Right atrium auricular region (tissue), 2 donors: ENCODE measurements at places on chromosomes 3 and 15. TPM values are rescaled to one million over a fixed set of nuclear protein-coding genes. Genes with fewer than 3 reads are reported as not detected.

DNA sequence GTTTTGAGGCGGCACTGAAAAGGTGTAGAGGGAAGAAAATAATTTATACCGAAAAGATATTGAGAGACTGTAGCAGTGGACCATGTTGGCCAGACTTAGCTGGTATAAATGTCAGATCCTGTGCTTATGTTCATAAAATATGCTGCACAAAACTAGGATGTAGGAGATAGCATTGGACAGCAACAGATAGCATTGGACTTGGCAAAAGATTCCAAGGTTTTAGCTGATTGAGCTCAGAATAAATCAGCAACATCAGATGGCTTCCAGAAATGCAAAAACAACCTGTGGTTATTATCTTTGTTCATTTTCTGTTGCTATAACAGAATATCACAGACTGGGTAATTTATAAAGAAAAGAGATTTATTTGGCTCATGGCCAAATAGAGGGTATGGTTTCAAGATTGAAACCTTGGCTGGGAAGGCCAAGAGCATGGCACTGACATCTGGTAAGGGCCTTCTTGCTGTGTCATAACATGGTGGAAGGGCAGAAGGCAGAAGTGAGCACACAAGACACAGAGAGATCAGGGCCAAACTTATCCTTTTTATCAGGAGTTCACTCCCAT, 34.7 kb downstream of the SLC28A1 start:
- no peak for DNase-seq

GRCh38 chr3:59714066-59714465, 664.2 kb upstream of the CFAP20DC start:
- DNase-seq: no peak

NRROS gene
- total RNA-seq: 4.8 TPM

AADAC gene
- 0.39 TPM for total RNA-seq
